Stimulated activated CD8-positive, alpha-beta memory T cell treated with anti-CD3 and anti-CD28 coated beads, Interleukin-4, amount 100 ng/mL, for 4 hours (primary cell): ENCODE measurements at places on chromosomes 3 and 15.

DNA sequence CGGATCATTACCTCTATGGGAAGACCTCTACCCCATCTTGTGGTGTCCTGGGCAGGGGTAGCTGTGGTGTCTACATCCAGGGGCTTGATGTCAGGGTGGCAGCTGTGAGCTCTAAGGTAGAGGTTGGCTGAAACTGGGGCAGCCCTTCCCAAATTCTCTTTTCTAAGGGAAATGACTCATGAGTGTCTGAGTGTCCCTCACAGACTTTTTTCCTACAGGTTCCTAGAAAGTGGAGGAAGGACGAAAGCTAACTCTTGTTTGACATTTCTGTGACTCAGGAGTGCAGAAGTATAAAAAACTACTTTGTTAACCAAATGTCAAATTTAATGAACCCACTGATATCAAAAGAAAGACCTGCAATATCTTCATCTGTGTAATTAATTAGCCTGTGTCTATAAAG lies 481.5 kb downstream of the PDCD6IP start:
- DNase-seq: no peak

- no peak for DNase-seq
Measured at GRCh38 chr15:101611007-101611406, 41.2 kb downstream of the TM2D3 start.

- DNase-seq: no peak
Measured at GRCh38 chr15:74835312-74835823, 7.6 kb downstream of the ULK3 start.

GRCh38 chr3:17032407-17033034 lies 147.8 kb downstream of the PLCL2 start:
- DNase-seq: no peak

- no peak for DNase-seq
Measured at GRCh38 chr15:81024265-81024872, 23.6 kb downstream of the TLNRD1 start.

DNA sequence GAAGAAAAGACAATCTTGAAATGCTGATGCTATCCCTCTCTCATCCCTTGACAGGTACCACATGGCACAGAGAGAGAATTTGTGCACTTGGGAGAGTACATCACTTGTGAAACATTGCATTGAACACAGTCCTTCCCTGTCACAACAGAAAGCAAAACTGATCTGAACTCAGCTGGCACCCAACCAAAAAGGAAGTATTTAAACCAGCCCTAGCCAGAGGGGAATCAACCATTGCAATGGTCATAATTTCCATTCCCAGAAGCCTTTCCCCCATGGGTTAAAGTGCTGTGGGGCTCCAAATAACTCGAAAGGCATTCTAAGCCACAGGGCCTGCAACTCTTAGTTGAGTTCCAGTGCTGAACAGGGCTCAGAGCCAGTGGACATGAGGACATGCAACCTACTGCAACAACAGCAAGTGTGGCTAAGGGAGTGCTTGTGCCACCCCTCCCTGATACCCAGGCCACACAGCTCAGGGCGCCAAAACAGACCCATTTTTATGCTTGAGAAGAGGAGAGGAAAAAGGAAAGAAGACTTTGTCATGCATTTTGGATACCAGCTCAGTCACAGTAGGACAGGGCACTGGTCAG lies 530.8 kb upstream of the BCHE start:
- no peak for DNase-seq

- DNase-seq: no peak
Measured at GRCh38 chr3:45199837-45200648, 26.0 kb downstream of the TMEM158 start.

GRCh38 chr15:73679180-73679579 lies 5.0 kb upstream of the CD276 start:
- no peak for DNase-seq

GRCh38 chr3:112647122-112647521 lies 6.2 kb upstream of the CCDC80 start:
- no peak for DNase-seq

- DNase-seq: no peak
Measured at GRCh38 chr3:24936574-24936973, 441.9 kb upstream of the THRB start.

GRCh38 chr3:385151-385550 lies 188.6 kb downstream of the CHL1 start:
- DNase-seq: no peak

DNA sequence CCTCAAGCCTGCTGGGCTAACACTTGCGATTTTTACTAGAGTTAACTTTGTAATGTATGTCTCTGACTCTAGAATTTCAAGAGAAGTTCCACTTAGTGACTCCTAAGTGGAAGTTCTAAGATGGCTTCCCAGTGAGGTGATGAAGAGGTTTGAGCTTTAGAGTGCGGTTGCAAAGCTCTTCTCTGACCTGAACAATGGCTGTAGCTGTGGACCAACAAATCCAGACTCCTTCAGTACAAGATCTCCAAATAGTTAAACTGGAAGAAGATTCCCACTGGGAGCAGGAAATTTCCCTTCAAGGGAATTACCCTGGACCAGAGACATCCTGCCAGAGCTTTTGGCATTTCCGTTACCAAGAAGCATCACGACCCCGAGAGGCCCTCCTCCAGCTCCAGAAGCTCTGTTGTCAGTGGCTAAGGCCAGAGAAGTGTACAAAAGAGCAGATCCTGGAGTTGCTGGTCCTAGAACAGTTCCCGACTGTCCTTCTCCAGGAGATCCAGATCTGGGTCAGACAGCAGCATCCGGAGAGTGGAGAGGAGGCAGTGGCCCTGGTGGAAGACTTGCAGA lies 22.3 kb downstream of the WDR73 start:
- DNase-seq: no peak

DNA sequence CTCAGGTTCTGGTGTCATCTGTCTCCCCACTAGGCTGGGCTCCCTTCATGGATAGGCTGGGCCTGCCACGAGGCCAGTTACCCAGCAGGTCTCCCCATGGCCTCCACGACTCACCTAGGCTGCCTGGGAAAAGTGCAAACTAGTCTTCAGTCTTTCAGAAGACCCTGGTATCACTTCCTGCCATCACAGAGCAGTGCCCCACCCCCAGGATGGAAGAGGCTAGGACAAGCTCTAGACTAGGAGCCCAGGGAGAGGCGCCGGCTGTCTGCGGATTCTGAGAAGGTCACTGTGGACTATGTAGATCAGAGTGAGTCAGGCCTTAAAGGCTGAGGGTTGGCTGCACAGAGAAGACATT lies 63.7 kb downstream of the CORO2B start:
- no peak for DNase-seq

- DNase-seq: no peak
Measured at GRCh38 chr3:181718987-181719911, 7.5 kb downstream of the SOX2 start.

GRCh38 chr3:184409946-184410500 lies 30.2 kb downstream of the CHRD start:
- no peak for DNase-seq

DNA sequence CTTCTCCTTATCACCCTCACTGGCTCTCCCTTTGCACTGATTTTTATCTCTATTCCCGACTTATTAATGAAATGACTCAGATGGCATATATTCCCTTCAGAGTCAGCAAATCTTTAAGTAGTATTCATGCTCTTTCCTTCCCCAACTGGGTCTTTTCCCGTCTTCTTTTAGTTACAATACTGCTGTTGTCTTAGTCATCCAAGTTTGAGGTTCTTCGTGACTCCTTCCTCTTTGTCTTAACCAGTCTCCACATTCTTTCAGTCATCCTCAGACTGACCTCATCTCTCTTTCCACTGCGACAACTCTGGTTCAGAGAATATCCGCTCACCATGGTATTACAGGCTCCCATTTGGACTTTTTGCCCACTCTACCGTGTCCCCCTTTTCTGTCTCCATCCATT lies 12.4 kb downstream of the WDR5B start:
- no peak for DNase-seq

DNA sequence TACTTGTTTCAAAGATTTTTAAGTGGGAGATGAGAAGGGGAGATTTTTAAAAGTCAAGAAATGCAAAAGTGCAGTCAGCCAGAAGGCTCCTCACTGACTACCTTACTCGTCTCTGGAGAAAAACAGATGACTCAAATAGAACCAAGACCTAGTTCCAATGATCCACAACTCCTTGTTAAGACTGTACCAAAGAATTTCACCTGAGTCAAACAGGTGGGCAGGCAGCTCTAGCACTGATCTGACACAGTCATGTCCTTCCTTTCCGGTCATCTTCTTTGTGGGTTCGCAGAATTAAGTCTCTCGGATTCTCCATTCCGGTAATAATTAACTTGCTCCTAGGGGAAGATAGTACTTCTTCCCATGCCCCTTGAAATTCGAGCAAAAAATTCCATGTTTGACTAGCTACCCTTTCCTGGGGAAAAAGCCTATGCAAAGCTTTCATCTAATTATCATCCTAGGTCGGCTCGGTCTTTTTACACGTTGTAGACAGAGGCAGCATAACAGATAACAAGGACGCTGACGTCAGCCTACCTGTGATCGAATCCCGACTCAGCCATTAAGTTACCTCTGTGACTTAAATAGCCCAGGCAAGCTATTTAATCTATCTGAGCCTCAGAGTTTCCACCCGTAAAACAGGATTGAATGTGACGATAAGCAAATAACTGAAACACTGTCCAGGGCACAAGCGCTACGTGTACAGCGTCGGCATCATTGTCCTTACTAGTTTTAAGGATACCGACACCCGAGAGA lies 758 bp downstream of the SELENOK start:
- peak; percentile 13 for DNase-seq

DNA sequence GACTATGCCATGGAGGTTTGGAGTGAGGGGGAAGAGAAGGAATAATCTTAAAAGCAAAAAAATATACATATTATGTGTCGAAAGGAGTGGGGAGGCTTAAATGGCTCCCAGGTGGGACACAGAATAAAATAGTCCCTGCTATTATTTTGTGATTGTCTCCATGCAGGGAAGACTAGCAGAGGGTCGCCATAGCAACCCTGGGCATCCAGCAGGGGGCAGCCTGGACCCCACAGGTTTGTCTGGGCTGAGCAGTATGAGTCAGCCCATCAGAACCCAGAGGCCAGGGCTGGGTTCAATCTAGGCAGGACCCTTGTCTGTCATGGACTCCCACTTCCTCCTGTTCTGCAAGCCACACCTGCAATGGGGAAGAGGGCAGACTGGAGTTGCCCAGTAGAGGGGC lies 17.6 kb upstream of the LINGO1 start:
- no peak for DNase-seq

DNA sequence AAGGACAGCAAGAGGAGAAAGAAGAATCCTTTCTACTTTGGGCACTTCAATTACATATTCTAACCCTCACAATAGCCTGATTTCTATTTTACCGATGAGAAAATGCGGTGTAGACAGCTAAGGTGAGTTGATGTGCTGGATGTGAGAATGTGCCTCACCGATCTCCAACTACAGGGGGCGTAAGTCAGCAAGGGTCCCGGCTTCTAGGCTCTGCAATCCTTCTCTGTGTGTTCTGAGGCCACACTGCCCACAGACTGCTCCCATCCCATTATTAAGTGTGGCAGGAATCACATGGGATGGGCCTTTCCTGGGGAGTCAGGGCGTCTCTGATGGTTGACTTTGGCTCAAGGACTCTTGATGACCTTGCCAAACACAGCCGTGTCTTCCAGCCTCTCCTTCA lies 23.6 kb upstream of the RPL35A start:
- DNase-seq: no peak

GRCh38 chr15:42010434-42010833 lies 10.4 kb downstream of the PLA2G4E start:
- no peak for DNase-seq

GRCh38 chr15:101561584-101561906 lies 72.0 kb upstream of the PCSK6 start:
- no peak for DNase-seq

DNA sequence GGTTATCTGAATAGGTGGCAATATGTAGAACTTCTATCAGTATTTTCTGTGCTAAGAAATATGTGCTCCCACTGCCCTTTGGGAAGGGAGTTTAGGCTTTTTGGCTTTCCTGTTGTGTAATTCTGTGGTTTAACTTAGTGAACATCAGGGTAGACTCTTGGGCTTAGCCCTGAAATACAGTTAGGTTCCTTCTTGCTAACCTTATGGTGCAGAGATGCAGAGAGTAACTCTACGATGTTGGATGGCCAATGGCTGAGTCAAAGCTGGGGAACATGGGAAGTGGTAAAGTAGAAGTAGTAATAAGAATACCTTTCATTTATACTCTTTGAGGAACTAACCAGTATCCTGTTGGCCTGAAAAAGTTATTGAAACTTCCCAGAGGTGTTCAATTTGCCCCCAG lies 80.8 kb upstream of the IL12A start:
- DNase-seq: no peak

GRCh38 chr3:167241048-167241845 lies 138.8 kb downstream of the ZBBX start:
- no peak for DNase-seq

DNA sequence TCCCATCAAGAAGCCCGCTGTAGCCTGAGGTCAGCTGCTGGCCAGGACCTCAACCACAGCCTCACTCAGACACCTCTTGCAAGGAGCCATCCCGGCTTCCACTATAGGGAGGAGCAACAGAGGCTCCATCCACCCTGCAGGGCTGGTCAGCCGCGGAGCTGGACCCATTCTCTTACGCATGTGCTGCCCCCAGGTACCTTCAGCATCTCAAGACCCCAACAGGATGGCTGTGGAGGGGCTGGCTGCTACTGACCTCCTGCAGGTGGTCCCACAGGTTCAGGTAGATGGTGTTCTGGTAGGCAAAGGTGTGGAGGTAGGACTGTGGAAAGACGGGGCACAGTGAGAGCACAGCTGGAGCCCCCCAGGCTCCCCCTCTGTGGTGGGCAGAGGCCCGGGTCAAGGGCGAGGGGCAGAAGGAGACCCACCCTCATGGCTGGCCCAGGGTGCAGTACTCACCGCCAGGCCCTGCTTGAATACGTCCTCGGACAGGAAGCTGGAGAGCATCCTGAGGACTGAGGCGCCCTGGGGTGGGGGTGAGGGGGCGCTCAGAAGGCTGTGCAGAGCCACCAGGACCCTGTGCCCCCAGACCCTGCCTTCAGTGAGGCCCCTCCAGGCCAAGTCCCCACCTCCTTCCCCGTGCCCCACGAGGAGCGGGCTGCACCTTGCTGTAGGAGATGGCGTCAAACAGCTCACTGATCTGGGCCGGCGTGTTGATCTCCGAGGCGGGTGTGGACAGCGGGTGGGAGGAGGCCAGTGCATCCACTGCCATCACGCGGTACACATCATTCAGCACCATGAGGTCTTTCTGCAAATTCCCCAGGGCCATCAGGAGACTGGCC lies 11.4 kb downstream of the ANPEP start:
- no peak for DNase-seq

DNA sequence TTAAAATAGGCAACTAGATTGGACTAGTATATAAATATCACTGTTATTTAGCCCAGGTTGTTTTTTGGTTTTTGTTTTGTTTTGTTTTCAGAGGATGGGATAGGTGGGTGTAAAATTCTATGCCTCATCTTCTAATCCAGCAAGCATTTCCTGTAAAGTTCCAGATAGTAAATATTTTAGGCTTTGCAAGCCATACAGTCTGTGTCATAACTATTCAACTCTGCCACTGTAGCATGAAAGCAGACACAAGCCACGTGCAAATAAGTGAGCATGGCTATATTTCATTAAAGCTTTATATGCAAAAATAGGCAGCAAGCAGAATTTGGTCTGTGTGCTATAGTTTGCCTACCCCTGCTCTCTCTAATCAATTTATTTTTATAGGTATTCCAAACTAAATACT lies 657.3 kb upstream of the TGFBR2 start:
- DNase-seq: no peak

GRCh38 chr3:64928683-64929082 lies 240.9 kb upstream of the ADAMTS9 start:
- no peak for DNase-seq

GRCh38 chr15:82079736-82080135 lies 33.9 kb upstream of the MEX3B start:
- DNase-seq: no peak

- no peak for DNase-seq
Measured at GRCh38 chr3:146250449-146251382, at the start of gene PLSCR4. Gene PLSCR4, minus strand, starts transcription at chr3:146251105. Its CDS starts 29,034 bp downstream, at chr3:146222071.
